Stimulated activated CD4-positive, alpha-beta T cell treated with anti-CD3 and anti-CD28 coated beads, Interleukin-15, amount 100 ng/mL, for 48 hours (primary cell): ENCODE measurements at places on chromosomes 6 and 20.

- DNase-seq: no peak
These were observed 84.5 kb downstream of the ANKEF1 start for GRCh38 chr20:10119336-10119735.

DNA sequence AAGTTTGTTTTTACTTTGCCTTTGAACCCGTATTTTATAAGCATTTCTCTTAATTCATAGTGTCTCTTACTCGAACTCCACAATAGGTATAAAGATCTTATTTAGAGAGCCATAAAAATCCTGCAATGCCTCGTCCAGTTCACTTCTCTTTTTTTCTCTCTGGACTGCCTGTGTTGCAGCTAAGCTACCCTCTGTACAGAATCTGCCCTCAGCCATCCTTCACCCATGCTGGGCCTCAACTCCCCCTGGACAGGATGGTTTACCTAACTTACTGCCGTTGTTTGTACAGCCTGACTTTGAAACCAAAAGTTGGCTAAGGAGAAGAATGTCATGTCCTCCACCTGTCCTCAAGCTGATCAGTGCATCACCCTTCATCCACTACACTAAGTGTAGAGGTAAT is 10.4 kb downstream of the QRSL1 start:
- DNase-seq: no peak

- DNase-seq: no peak
These were observed 328.2 kb upstream of the JAG1 start for GRCh38 chr20:11001764-11002540.

- DNase-seq: no peak
These were observed 28.6 kb downstream of the CEP43 start for GRCh38 chr6:167027772-167028171.

DNA sequence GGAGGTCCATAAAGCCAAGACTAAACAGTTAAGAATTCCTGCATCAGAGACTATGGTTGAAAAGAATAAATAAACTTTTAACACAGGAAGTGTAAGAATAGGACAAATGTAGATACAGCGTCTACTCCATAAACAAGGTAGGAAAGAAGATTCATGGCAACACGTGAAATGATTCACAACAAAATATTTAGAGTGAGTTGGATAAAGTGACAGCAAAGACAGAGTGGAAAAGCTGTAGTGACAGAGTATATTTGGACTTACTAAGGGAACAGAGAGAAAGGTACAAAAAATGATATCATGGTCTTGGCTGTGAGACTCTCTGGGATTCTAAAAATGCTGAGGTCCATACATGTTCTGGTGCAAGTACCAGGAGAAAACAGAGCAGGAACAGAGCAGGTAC is 21.9 kb upstream of the KIAA0408 start:
- DNase-seq: no peak

DNA sequence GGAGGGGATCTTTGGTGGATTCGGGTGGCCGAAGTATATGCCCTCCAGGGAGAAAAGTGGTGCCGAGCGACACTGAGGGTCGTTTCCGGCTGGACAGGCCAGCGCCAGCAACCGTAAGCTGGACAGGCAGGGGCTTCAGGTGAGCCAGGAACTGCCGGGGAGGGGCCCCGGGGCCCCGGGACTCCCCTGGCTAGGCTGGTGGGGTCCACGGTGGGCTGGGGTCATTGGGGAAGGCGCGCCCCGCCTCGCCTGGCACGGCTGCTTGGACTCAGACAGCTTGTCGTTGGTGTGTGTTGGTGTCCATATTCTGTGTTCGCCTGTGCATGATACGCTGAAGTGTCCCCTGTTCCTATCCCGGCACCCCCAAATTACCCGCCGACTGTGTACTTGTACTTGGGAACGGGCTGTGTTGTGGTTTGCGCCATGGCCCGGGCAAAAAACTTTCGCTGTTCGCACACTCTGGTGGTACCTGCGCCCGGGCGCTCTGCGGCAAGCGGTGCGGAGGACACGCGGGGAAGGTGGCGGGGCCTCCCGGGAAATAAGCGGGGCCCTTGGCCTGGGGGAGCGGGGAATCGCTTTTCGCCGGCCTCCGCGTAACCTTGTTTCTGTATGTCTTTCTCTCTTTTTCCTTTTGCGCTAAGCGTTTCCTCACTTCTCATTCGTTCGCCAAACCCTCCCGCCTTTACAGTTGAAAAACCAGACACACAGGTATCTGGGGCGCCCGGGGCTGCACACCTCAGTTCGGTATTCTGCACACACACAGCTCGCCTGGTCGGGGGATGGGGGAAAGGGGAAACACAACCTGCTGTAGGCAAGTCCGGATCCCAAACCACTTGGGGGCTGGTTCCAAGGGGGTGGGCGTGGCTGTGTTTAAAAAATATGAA is 3.2 kb downstream of the GNAS start:
- no peak for DNase-seq

DNA sequence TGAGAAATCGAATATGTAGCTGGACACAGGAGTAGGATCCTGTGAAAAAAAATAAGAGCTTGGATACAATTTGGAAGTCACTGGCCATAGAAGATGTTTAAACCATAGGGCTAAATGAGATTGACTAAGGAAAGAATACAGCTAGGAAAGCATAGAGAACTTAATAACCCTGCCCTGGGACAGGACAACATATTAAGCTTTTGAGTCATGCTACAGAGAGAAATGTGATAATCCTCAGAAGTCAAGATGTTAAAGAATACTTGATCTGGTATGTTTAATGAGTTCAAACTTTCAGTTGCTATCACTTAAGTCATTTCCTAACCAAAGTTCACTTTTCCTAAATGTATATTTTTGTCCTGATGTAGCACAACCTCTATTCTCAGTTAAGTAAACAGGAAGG is 154.6 kb upstream of the TSHZ2 start:
- DNase-seq: no peak

DNA sequence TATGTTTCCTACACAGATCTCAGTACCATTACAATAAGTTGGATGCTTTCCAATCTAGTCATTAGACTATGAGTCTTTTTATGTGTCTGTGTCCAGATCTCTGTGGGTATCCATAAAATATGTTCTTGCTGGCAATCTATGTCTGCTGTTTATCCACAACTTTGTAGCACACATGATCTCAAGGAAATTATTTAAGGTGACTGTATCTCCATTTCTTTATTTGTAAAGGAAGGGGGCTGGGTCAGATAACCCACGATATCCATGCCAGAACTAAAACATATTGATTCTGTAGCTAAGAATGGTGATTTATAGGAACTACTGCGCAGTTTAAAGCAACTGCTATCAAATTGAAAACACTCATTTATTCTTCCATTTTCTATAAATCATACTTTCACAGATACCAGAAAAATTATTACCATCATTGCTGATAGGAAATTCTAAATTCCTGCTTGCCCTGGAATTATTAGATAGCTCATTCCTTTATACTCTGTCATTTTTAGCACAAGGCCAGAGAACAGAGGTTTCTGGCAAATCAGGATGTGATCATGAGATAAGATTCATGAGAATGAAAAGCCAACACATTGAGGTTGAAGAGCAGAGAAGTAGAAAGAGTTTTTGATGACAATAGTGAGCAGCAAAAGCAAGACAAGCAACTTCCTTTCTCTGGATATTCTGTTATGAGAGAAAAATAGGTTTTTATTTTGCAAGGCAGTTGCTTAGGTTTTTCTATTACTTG is 851.4 kb upstream of the CITED2 start:
- DNase-seq: no peak

GRCh38 chr6:6699741-6700367 is 111.3 kb downstream of the LY86 start:
- DNase-seq: no peak

- no peak for DNase-seq
These were observed 79.9 kb upstream of the LY86 start for GRCh38 chr6:6508643-6509042.

DNA sequence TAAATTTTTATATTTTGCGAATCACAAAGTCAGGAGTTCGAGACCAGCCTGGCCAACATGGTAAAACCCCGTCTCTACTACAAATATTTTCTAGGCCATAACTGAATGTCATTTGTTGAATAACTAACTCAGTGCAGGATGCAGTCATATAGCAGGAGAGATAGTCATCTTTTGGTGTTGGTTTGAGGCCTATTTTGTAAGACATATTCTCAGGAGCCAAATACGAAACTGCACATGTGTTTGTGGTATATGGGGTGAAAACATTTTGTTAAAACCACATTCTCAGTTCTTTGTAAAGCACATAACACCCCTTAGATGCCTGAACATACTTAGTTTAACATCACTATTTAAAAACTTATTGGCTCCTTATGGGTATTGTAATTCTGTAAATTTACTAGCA is 4.7 kb upstream of the ENPP5 start:
- no peak for DNase-seq

DNA sequence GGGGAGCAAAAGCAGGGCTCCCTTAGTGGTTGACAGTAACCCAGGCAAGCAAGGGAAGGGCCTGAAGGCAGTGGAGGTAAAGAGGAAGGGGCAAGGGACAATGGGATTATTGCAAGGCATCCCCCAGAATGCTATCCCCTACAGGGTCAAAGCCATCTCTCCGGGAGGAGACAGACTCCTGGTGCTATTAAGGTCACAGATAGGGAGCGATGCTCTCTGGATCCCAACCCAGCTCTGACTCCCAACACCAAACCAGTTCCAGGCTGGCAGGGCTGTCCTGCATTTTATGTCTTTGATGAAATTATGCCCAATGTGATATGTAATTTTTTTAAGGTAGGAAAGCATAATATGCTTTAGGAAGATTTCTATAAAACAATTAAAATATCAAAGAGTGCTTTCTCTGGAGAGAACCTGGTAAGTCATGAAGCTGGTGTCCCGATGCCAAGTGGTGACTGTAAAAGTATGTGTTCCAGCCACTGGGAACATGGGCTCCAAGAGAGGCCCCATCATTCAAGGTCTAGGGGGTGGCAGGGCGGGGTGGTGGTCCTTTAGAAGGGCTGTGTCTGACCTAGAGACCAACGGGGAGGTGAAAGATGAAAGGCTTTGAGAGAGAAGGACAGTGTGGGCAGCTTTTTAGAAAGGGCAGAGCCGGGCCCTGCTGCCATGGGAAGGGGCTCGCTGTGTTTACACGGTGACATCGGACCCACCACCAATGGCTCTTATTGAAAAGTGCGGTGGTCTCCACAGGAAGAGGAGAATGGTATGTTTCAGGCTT is 276.5 kb downstream of the CDC5L start:
- no peak for DNase-seq

DNA sequence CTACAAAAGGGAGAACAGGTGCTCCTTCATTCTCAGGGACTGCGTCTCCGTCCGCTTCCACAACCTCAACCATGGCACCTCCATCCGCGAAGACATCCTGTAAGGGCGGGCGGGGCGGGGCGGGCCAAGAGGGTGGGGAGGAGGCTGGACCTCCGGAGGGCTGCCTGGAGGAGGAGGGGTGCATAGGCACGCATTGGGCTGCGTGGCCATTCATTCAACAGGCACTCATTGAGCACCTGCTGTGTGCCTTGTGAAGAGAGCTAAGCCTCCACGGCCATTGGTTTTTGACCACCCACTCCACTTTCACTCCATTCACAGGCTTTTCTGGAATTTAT is 435 bp downstream of the ZSWIM3 start:
- DNase-seq: peak; percentile 31

GRCh38 chr6:26273673-26274588 is 91.1 kb upstream of the BTN3A2 start:
- no peak for DNase-seq

- DNase-seq: no peak
These were observed 195.0 kb downstream of the TASP1 start for GRCh38 chr20:13443690-13444089.

GRCh38 chr6:67362976-67363375 is 1272.1 kb upstream of the ADGRB3 start:
- DNase-seq: no peak

DNA sequence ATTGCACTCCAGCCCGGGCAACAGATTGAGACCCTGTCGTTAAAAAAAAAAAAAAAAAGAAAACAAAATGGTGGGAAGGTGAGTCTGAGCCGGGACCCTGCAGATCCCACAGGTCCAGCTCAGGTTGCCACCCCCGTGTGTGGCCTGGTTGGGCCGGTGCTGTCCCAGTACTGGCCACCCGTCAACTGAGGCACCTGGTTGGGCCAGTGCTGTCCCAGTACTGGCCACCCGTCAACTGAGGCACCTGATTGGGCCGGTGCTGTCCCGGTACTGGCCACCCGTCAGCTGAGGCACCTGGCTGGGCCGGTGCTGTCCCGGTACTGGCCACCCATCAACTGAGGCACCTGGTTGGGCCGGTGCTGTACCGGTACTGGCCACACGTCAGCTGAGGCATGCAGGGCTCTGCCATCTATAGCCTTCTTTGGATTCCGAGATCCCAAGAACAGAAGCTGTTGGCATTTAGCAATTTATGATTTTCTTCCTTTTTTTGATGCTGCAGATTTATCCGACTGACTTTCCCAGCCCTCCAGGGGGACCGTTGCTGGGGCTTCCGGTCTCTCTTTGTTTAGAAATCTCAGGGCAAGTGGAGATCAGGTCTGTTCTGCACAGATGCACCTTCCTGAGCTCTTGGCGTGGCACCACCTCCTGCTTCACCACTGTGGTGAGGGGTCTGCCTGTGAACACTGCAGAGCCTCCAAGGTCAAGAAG is 113.8 kb downstream of the SYCP2 start:
- no peak for DNase-seq

- no peak for DNase-seq
These were observed 57.0 kb upstream of the XRN2 start for GRCh38 chr20:21246161-21246560.

DNA sequence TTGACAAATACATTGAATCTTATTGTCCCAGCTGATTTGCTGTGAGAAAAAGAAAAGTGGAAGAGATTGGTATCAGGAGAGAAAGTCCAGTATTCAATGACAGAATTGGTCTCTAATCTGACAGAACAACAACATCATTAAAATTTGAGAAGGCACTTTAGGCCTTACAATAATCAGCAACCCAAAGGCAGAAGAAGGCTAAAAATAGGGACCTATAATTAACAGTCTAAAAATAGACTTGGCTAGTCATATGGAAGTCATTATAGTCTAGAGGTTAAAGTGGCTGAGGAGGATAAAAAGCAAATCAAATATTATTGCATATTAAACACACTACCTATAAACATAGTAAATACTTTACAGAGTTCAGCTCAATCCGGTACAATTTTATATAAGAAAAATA is 393.6 kb upstream of the JAG1 start:
- no peak for DNase-seq

DNA sequence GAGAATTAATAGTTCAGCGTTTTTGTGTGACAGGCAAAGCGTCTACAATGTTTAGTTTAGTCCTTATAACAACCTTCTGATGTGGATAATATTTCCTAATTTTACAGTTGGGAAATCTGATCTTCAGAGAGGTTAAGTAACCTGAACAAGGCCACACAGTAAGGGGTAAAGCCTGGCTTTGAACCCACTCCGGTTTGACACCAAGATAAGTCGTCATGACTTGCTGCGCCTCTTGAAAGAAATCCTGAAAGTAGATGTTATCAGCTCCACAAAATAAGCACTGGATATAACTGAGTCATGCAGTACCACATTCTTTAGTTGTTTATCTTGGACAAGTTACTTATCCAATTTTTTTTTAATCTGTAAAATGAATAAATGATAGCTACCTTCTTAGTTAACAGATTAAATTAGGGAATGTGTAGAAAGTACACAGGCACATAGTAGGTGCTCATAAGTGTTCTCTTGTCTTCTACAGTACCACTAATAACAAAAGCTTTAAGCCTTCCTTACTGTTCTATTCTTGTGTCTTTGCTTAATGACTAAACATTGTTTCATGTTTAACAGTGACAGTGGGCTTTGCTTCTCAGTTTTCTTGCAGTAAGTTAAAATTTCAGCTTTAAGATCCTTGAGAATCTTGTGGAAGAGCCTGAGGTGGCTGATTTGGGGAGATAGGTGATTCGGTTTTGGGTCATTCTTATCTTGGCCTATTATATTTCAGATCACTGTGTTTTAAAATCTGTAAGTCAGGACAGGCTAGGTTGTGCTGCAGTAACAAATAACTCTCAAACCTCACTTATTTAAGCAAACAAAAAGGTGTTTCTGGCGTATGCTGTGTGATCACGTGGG is 2.1 kb downstream of the HIVEP1 start:
- no peak for DNase-seq
